ENCODE measurements at places on chromosomes 5 and 9.

GRCh38 chr5:127615916-127616315 lies 33.0 kb upstream of the CTXN3 start:
- no peak for DNase-seq

DNA sequence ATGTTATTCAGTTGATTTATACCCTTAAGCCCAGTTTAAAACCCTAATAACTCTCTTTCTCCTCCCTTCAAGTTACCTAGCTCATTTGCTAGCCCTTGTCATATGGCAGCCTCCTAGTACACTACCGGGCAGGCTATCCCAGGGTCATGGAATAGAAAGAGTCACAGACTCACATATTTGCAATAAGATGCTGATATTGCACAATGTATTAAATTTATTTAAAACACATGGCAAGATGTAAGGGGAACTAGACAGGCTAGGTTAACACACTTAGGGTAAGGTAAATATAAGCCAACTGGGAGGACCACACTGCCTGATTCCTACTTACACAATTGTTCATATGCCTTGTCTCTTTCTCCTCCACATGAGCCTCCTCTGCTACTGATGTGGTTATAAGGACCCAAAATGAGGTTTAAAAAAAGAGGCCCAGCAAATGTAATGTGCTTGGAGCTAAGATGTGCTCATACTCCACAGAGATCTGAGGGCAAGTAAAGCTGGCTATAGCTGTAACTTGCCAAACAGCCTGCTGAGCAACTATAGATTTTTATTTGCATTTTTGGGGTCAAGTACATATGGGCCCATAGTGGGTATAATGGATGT lies 130.0 kb downstream of the ENC1 start:
- DNase-seq: no peak

GRCh38 chr5:80736730-80737129 lies 81.9 kb upstream of the DHFR start:
- DNase-seq: no peak

GRCh38 chr5:147673266-147673665 lies 109.3 kb downstream of the JAKMIP2 start:
- no peak for DNase-seq

GRCh38 chr9:96859461-96860198 lies 5.3 kb upstream of the ZNF782 start:
- DNase-seq: no peak

GRCh38 chr5:139717221-139717620 lies 69.1 kb downstream of the CXXC5 start:
- DNase-seq: no peak

DNA sequence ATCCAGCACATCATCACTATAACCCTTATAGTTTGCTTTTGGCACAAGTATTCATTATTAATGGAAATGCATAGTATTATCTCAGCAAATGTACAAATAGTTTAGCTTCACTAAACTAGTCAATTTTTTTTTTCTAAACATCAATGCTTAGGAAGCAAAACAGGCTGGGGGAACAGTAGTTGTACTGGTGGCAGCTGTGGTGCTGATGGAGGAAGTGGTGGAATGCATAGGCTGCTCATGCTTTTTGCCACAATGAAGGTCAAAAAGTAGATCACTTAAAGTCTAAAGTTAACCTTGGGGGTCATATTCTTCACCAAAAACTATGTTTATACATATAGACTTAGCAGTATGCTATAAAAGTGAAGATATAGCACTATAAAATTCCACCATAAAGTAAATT lies 36.3 kb upstream of the CDKN2B start:
- DNase-seq: no peak

DNA sequence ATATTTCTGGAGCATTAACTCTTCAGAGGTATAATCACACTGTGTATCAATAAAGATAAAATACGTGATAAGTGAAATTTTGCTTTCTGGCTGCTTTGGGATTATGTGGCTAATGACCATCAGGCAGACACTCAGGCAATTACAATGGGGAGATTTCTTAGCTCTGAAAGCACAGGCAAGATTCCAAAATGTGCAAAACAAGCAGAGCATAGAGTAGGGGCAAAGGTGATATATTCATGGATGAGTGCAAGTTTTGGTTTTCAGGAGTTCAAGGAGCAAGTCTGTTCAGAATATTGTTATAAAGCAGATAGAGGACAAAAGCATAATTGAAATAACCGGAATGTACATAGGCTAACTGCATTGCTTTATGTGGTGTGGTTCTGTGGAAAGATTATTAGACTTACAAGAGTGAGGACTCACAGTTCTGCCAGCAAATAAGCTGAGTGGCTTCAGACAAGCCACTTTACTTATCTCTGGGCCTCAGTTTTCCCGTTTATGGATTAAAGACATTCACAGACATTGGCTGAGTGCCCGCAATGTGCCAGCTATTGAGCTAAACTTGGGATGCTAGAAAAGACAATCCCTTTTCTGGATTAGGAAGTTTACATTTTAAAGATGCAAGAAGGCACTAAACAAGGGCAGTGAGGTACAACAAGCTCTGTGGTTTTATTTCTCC lies 945.6 kb upstream of the ARRDC3 start:
- no peak for DNase-seq

DNA sequence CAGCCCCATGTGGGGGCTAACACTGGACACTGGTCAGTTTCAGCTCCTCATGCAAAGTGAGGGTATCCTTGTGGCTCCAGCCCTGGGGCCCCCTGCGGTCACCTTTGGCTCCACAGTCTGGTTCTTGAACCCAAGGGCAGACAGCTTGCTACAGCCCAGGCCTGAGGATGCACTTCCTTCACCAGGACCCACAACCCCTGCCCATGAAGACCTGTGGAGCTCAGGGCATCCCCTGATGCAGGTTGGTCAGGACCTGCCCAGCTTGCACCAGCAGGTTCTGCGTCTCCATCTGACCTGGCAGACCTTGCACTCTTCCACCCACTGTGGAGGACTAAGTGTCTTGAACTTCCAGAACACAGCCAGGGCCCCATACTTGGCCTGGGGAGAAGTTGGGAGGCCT lies 3.7 kb upstream of the MRNIP start:
- DNase-seq: no peak

DNA sequence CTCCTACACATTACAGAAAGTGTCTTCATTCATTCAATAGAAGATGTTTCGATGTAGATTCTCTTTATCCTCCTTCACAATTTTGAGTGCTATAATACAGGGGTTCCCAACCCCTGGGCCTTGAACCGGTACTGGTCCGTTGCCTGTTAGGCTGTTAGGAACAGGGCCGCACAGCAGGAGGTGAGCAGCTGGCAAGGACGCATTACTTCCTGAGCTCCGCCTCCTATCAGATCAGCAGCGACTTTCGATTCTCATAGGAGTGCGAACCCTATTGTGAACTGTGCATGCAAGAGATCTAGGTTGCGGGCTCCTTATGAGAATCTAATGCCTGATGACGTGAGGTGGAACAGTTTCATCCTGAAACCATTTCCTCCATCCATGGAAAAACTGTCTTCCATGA lies 153.0 kb upstream of the SMC2 start:
- DNase-seq: no peak

DNA sequence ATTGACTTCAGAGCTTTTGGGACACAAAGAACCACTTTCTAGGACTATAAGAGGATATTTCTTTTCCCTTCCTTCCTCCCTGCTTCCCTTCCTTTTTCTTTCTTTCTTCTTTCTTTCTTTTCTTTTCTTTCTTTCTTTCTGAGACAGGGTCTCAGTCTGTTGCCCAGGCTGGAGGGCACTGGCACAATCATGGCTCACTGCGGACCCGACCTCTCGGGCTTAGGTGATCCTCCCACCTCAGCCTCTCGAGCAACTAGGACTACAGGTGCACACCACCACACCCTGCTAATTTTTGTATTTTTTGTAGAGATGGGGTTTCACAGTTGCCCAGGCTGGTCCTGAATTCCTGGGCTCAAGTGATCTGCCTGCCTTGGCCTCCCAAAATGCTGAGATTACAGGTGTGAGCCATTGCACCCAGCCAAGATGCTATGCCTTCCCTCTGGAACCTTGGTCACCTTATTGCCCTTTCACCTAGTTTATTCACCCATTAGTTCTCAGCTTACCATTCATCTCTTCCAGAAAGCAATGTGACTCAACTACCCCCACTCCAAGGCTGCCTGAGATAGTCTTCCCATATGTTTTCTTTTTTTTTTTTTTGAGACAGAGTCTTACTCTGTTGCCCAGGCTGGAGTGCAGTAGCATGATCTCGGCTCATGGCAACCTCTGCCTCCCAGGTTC lies 10.1 kb downstream of the PLIN2 start:
- no peak for DNase-seq

DNA sequence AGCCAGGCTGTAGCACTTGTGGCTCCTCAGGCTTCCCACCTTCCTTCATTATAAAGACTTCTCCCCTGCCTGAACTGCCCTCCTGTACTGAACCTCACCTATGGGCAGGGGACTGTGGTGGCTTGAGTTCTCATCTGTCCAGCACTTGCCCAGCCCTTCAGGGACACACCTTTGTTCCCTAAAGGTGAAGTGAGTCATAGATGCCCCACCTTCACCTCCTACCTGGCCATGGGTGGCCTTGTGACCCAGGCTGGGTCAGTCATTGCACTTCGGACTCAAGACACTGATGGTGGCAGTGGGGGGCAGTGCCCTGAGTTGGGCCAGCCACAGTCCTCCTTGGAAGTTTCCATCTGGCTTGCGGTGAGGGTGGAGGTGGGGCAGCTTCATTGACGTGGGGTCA lies 26.1 kb upstream of the PSD2 start:
- no peak for DNase-seq

DNA sequence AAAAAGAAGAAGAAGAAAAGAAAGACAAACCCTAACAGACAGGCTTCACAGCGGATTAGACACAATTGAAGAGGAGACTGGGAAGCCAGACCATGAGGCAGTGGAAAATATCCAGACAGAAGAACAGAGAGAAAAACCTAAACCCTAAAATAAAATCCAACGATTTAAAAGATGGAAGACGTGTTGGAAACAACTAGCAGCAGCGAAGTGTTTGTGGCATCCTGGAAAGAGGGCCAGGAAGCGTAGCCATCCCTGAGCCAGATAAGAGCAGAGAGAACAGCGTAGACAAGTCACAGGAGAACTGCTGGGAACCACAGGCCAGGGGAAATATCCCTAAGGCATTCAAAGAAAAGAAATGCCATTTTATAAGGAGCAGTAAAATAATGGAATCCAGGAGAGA lies 39.7 kb upstream of the NKD2 start:
- no peak for DNase-seq

DNA sequence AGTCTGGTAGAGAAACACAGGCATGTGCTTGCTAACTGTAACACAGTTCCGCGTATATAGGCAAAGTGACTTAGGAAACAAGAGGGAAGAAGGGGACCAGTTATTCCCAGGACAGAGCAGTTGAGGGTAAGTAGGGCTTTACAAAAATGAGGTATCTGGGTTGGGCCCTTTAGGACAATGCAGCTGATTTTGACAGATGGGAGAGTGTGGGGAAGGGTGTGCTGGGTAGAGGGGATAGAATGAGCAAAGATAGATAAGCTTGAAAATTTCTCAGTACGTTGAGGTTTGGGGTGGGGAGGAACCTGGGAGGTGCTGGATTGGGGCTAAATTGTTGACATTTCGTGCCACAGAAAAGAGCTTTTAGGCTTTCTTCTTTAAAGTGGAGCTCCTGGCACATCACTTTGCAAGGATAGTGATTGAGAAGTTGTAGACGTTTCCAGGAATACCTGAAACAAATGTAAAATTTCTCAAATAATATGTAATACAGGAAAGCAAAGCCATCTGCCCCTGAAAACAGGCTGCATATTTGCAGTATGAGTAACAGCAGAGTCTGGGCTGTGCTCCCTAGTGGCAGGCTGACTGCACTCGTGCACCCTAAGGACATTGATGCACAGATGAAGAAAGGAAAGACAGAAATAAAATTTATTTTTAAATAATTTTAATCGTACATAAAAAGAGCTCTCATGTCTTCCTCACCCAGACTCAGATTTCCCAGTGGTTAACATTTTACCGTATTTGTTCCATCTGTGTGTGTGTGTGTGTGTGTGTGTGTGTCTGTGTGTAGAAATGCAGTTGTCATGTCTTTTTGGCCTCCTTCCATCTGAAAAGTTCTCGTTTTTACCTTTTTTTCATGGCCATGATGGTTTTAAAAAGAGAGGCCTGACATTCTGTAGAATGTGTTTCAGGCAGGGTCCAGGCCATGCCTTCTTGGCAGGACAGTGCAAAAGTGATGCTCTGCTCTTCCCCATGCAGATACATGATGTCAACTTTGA lies 144.9 kb upstream of the DMRT1 start:
- DNase-seq: no peak

GRCh38 chr5:15501091-15501791 lies 1.3 kb downstream of the FBXL7 start:
- DNase-seq: no peak
